ENCODE measurements at places on chromosomes 16 and 17.

GRCh38 chr17:33266116-33266515 is 27.0 kb downstream of the ASIC2 start:
- no peak for DNase-seq

DNA sequence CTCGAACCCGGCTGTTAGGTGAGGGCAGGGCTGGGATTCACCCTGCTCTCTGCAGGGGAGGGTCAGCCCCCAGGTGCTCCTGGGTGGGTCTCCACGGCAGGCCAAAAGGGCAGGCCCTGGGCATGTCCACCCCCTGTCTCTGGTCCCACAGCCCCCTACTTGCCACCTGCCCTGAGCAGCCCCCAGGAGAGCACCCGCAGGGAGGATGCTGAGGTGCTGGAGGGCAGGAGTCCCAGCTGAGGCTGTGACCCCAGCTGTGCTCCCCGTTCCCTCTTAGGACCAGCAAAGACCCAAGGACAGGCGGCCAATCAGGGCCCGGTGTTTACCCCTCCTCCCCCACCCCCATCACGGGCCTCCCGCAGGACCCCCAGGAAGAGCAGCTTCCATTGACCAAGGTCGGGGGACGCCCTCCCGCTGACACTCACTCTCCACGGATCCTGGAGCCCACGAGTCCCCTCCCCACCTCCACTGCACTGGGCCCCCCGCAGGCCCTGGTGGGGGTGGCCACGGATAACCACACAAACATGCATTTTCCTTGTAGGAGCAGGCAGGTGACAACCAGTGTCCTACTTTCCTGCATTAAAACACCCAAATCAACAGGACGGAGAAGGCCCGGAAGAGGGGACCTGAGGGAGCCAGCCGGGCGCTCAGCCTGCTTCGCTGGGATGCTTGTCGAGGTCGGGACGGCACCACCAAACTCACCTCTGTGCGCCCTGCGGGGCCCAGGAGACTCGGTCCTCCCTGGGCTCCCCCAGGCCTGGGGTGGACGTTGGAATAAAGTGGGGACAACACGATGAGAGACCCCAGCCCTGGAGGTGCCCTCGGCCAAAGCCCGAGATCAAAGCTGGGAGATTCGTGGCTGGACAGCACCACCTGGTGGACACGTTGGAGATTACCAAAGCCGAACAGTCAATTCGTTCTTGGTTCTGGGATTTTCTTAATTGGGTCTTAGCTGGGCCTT is 22.5 kb upstream of the ENPP7 start:
- peak; percentile 64 for DNase-seq

GRCh38 chr17:3678095-3678820 is 9.6 kb downstream of the EMC6 start:
- DNase-seq: no peak

- DNase-seq: no peak
Observed at GRCh38 chr16:28290859-28291254, 1.5 kb upstream of the SBK1 start.

- DNase-seq: no peak
Observed at GRCh38 chr17:6352016-6352415, 82.9 kb downstream of the AIPL1 start.

DNA sequence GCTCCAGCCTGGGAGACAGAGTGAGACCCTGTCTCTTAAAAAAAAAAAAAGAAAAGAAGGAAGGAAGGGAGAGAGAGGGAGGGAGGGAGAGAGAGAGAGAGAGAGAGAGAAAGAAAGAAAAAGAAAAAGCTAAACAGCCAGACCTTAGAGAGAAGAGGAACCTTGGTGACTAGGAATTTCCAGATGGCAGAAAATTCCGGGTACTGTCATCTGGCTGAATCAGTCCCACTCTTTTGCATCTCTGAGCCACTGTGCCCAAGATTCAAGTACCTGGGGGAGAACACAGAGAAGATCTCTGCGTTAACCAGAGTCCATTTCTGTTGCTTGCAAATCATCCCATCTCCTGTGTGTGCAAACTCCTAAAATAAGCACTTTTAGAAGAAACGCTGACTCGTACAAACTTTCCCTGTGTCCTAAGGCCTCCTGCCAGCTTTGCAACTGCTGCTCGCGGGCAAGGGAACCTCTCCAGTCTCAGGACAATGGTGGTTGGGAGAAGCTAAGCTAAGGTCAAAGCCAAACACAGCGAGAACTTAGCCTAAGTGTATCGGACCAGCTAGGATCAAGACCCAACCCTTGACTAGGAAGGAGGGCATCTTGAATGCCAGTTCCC is 18.0 kb downstream of the BMERB1 start:
- DNase-seq: no peak

DNA sequence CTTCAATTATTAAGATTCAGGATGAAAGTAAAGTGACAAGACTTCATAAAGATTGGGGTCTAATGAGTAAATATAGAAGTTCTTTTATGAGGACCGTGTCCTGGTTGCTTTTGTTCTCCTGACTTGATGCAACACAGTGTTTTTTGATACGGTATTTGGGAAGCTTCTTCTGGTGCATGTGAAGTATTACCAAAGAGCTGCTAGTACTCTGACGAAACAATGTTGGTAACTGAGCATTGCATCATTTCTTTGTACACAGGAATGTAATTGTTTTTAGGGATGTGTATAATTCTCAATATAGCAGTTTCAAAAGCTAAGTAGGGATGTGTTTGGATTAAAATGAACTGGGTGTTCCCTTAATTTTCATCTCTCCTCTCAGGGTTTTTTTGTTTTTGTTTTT is 15.9 kb downstream of the KPNB1 start:
- no peak for DNase-seq

All from NCI-H345 (cell line).